ENCODE measurements at places on chromosomes 2 and 18.

- DNase-seq = no peak
Measured at GRCh38 chr2:142008135-142008744, 122.6 kb downstream of the LRP1B start.

DNA sequence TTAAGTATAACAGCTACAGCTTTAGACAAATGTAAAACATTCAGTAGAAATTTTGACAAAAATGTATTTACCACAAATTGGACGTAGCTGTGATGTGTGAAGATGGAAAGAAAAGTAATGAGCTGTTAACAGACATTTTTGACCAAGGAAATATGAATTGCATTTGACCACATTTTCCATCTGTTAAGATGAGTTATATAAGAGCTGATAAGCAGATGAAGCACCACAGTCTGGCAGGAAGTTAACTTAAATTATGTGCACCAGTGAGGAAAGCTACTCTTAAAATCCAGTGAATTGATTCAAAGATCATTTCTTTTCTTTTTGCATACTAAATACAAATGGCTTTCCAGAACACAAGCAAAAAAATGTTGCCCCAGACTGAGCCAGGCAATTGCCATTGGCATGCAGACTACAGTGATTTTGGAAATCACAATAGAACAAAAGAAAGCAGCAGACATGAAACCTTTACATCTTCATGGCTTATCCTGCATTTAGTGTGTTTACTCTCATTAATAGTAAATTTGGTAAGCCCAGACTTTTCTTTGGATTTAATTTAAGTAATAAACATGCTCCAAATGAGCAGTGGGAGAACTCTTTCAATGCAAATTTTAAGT, 493.7 kb downstream of the TMX3 start:
- DNase-seq = no peak

DNA sequence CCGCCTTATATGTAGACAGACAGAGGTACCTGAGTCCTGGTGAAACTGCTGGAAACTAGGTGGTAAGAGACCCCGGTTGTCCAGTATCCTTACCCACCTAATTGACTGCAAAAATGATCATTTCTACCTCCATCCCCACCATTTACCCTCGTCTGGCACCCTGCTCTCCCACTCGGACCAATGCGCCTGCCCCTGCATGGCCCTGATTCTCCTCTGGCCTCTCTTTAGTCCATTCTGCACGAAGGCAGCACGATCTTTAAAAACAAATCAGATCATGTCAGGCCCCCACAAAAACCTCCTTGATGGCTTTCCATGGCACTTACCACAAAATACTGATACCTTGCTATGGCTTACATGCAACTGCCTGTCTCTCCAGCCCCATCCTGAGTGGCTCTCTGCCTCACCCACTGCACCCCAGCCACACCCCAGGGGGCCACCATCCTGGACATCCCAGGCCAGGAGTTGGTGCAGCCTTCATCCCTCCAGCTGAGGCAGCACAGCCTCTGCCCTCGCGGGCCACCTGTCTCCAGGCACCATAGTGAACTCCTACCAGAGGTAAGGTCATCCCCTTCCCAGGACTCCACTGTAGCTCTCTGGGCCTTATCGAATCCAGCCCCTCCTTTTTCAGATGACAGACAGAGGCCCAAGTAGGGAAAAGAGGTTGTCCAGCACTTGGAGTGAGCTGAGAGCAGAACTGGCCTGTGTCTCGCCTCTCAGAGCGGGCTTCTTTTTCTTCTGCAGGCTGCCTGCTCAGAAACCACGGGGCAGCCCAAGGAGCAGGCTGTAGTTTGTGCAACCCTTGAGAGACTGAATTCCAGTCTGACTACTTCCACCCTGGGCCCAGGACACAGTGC, 12.3 kb upstream of the CIB4 start:
- DNase-seq = no peak

GRCh38 chr2:27544143-27544821, 38.6 kb upstream of the ZNF512 start:
- DNase-seq = no peak

DNA sequence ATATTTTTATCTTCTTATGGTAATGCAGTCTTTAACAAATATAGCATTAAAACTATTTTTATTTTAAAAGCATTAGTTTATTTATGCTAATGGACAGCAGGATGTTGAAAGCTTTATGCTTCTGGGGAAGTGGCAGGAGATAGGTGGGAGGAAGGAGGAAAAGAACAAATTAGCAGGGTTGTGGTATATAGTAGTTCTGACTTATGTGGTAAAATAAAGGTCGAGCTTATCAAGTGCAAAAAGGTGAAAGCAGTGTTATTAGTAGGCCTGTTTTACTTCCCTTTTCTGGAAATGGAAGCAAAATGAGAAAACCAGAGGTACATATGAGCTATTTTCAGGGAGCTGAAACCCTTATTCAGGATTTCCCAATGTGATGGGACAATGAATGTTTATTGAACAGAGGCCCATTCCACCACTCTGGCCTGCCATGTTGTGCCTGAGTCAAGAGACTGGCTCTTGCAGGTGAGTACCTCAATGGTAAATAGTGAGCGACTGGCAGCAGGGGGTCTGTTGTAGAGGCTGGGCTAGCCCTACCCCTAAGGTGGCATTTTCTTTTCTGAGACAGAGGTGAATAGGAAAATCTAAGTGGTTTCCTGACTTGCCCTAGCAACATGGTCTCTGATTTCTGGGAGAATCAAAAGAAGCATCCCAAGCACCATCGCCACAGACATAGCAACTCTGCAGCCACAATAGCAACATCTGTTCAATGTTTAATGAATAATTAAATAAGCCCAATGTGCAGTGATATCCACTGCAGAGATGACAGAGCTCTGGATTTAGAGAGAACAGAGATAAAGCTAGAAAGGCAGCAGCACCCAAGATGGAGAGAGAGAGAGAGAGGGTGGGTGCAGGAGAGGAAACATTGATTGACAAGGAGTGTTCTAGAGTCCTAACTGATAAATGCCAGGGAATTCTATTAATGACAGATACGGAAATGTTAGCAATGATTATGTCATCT, 119.7 kb downstream of the UPP2 start:
- no peak for DNase-seq

DNA sequence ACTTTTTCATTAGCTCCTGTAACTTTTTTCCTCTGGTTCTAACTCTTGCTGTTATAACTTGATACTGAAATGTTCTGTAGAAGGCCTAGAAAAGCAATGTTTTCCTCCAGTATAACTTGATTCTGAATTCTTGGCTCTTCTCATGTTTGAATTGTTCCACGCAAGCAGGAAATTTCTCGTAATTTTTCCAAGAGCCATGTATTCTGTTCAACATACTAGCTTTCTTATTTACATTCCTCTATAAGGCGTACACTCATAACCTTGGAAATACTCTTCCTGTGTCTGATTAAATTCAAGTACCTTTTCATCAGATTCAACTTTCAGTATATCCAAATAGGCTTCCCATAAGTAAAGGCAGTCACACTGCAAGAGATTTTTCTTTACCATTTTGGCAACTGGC, 109.1 kb downstream of the SMAD2 start:
- no peak for DNase-seq

- no peak for DNase-seq
Measured at GRCh38 chr18:64119916-64120315, 29.0 kb downstream of the LINC00305 start.

DNA sequence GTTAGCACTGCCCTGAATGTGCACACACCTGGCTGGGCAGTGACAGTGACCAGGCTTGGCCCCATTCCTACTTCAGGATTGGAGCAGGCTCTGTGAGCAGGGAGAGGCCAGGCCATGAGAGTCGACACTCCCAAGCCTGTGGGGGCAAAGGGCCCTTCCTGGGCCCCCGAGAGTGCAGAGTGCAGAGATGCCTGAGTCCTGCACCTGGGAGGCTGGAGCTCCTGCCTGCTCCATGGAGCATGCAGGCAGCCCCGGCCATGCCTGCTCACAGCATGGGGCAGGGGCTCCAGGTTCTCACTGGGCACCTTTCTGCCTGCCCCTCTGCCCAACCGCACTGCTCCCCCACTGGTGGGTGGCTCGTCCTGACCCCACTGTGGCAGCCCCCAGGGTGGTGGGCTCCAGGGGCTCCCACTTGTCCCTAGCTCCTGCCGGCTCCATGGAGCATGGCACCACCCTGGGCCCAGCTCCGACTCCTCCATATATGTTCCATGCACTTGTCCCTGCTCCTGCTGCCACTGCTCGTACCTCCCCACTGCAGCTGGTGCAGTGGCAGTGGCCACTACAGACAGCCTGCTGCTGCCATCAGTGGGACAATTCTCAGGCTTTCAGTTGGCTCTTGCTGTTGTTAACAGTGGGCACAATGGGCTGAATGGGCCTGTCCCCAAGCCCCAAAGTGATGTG, 282.0 kb downstream of the RPRM start:
- no peak for DNase-seq

- DNase-seq = no peak
Measured at GRCh38 chr2:52968043-52968442, 799.6 kb upstream of the CHAC2 start.

GRCh38 chr2:126208266-126208665, 447.7 kb upstream of the GYPC start:
- no peak for DNase-seq

DNA sequence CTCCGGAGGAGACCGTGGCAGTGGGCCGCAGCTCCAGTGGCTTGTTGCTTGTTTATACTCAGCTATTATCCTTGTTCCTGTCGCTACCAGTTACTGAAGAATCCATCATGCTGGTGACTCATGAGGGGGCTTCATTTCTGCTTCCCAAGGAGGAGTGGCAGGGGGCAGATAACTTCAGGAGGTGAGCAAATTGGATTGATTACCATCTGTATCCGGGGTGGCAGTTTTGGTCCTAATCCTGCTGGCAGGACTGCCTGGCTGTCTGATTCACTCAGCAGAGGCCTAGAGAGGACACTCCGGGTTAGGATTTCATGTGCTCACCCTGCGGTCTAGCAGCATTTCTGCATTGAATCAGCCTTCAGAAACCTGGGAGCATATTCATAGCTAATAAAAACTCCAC, 230.0 kb downstream of the ACTR3 start:
- no peak for DNase-seq

GRCh38 chr2:8620611-8621382, 61.1 kb upstream of the ID2 start:
- DNase-seq = no peak

GRCh38 chr2:30362468-30363081, 84.5 kb upstream of the LCLAT1 start:
- DNase-seq = no peak

DNA sequence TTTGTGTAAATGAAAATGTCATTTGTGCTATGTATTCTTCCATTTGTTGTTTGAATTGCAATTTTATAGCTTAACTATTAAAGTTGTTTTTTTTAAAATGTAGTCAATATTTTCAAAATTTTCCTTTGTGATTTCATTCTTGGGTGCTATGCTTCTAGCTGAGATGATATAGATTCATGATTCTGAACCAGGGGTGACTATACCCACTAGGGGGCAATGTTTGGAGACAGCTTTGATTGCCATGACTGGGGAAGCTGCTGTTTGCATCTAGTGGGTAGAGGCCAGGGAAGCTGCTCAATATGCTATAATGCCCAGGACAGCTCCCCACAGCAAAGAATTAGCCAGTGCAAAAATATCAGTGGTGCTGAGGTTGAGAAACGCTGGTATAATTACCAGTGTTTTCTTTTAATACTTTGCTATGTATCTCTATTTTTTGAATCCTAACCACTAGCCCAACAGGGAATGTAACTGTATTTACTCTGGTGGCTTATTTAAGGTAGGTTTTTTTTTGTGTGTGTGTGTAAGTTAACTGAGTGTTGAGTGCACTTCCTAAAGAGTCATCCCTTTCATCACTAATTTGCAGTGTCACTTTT, 99.7 kb downstream of the MEP1B start:
- DNase-seq = no peak

All from stimulated activated CD8-positive, alpha-beta memory T cell treated with anti-CD3 and anti-CD28 coated beads, Interleukin-7, amount 100 ng/mL, for 1 hour (primary cell).